ENCODE measurements at places on chromosomes 2 and 18. TPM values are rescaled to one million over a fixed set of nuclear protein-coding genes. Genes with fewer than 3 reads are reported as not detected.

DNA sequence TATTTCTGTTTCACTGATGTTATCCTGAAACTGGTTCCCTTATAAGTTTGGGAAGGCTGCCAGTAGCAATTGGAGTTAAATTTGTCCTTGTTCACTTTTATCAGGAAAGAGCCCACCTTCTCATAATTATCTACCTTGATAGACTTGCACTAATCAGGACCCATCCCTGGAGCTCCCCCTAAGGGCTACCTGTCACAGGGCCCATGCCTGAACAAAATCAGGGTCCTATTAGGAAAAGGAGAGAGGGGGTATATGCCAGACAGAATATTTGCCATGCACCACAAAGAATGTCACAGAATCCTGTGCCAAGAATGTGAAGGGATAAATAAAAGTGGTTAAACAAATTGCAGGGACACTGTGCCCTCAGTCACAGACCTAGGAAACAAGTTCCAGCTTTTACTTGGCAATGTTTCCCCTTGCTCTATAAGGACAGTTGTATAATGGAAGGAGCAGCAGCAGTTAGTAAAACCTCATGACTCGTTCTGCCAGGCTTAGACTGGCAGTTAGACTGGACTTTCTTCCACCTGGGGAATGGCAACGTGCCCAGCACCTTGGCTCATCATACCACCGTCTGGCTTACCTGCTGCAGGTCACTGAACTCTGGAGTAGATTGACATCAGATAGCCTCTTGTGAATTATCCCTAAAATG is 32.3 kb upstream of the VWC2L start:
- peak; percentile 13 for DNase-seq

- DNase-seq: no peak
Measured at GRCh38 chr2:70425682-70426301, 123.9 kb upstream of the FAM136A start.

DNA sequence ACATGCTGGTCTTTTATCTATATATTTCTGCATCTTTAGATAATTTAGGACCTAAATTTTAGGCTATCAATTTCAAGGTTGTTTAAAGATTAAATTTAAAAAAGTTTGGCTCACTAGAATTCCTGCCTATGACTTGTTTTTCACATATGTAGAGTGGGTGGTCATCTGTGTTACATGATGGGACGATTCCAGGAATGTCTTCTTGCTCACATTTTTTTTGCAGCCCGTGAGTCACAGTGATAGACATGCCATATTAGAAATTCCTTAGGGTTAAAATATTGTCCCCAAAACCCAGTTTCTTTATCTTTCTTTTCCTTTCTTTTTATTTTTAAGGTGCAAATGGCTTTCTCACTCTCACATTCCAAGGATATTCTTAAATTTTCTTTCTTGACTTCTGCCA is 652.0 kb downstream of the PLCL1 start:
- DNase-seq: no peak

GRCh38 chr2:173741759-173742158 is 223.4 kb downstream of the SP3 start:
- DNase-seq: no peak

Gene ABCB11
- 0.02 TPM for total RNA-seq

- DNase-seq: no peak
Measured at GRCh38 chr2:45739796-45740485, 88.5 kb downstream of the PRKCE start.

DNA sequence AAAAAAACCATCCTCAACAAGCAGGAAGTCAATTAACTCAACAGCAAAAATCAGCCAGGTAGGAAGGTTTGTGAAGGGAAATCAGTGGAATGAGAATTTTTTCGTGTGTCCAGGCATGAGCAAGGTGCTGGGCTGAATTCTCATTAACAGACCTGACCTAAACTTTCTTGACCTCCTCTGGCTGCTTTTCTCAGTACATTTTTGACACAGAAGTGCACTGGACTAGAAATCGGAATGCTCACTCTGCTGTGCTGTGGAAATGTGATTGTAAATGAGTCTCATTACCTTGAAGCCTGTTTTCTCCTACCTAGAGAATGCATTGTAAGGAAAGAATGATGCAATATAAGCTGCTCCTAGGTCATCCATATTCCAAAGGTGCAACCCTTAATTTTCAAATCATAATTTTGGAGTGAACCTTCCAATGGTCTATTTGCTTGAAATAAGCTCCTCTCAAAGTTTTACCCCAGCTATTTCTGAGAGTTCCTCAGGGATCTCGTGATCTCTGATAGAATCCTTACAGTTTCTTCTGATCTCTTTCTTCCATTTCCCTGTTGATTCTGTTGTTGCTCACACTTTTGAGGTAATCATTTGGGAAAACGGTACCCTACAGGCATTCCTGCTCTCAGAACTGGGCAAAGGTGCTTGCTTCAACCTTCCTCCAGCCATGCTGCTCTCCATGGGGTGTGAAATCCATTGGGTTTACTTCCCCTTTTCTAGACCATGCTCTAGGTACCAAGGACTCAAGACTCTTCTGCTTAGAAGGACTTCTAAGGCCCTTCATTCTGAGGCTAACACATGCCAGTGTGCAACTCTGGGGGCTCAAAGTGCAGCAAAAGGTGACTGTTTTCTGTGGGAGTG is 104.9 kb upstream of the ITPRID2 start:
- DNase-seq: no peak

- DNase-seq: no peak
Measured at GRCh38 chr18:11289248-11289647, 139.9 kb upstream of the PIEZO2 start.

DNA sequence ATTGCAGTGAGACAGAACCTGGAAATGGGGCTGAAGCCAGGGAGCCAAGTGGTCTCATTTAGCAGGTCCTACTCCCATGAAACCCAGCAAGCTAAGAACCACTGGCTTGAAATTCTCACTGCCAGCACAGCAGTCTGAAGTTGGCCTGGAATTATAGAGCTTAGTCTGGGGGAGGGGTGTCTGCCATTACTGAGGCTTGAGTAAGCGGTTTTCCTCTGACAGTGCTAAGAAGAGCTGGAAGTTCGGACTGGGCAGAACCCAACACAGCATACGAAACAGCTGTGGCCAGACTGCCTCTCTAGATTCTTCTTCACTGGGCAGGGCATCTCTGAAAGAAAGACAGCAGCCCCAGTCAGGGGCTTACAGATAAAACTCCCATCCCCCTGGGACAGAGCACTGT is 305.7 kb upstream of the SETBP1 start:
- no peak for DNase-seq

Gene MAPRE3
- 10.3 TPM for total RNA-seq

DNA sequence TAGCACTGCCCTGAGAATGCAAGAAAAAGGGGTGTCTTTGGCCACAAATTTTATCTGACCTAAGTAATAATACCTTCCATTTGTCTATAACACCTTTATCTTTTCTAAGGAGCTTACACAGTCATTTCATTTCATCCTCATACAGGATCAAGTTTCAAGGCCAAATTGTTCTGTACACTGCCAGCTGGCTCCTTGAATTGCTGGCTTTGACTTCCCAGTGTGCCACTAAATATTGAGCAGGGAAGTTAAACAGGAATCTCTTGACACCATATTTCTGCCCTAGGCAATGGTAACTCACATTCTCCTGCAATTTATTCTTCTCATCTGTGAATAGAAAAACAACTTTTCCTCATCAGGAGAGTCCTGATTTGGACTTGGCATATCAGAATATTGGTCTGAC is 195.1 kb upstream of the LRP1B start:
- no peak for DNase-seq

Gene GLB1L
- 5.2 TPM for total RNA-seq

Gene SOX11
- 24.8 TPM for total RNA-seq

- DNase-seq: no peak
Measured at GRCh38 chr2:3476321-3476984, 42.9 kb downstream of the ADI1 start.

DNA sequence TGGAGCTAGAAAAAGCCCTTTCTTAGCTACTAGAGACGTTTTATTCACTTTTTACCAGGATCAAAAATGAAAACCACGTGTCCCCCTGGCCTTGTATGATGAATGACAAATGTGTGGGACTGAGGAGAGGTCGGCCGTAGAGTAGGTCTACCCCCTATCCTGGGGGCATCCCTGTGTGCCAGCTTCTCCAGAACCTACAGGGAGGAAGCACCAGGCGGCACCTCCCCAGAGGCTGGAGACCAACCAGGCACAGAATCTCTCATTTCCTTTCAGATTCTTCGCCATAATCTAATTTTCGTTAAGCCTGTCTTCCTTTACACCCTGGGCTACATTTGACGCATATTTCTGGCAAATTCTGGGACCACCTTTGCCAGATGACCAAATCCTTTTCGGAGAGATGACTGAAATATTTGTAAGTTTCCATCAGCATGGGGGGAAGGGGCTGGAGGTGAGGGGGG is 15.9 kb downstream of the TWIST2 start:
- DNase-seq: no peak

Data from WTC11 (cell line).